ENCODE measurements at places on chromosomes 12 and 14. TPM values are rescaled to one million over a fixed set of nuclear protein-coding genes. Genes with fewer than 3 reads are reported as not detected.

NANOG gene
- total RNA-seq, result not detected

RFLNA gene
- 2.4 TPM for total RNA-seq

IRAK3 gene
- 0.02 TPM for total RNA-seq

CTSG gene
- total RNA-seq, result not detected

PZP gene
- not detected for total RNA-seq

FIGNL2 gene
- total RNA-seq, result not detected

A2ML1 gene
- total RNA-seq, result not detected

ATF7 gene
- 11.9 TPM for total RNA-seq

LRTM2 gene
- not detected for total RNA-seq

WSCD2 gene
- not detected for total RNA-seq

TAS2R9 gene
- total RNA-seq, result not detected

CLEC4D gene
- not detected for total RNA-seq

SOAT2 gene
- 0.22 TPM for total RNA-seq

RASAL1 gene
- not detected for total RNA-seq

ESR2 gene
- total RNA-seq, result not detected

GARIN6 gene
- not detected for total RNA-seq

KRT71 gene
- not detected for total RNA-seq

MCRS1 gene
- total RNA-seq, result 58.1 TPM

FAM186B gene
- not detected for total RNA-seq

ARHGDIB gene
- total RNA-seq, result 14.9 TPM

ARID4A gene
- total RNA-seq, result 3.9 TPM

IL31 gene
- total RNA-seq, result not detected

LGR5 gene
- 0.07 TPM for total RNA-seq

CD163L1 gene
- total RNA-seq, result 9.7 TPM

TMEM179 gene
- not detected for total RNA-seq

BTG1 gene
- total RNA-seq, result 14.4 TPM

SERPINA1 gene
- 8.3 TPM for total RNA-seq

DPPA3 gene
- not detected for total RNA-seq

RTL1 gene
- 0.02 TPM for total RNA-seq

NKX2-1 gene
- not detected for total RNA-seq

MYL2 gene
- not detected for total RNA-seq

TESPA1 gene
- 1.5 TPM for total RNA-seq

MYH6 gene
- total RNA-seq, result not detected

CLEC1B gene
- total RNA-seq, result not detected

SALL2 gene
- 1.1 TPM for total RNA-seq

OVCH1 gene
- not detected for total RNA-seq

FOXN4 gene
- total RNA-seq, result not detected

PLEKHG7 gene
- not detected for total RNA-seq
